ENCODE measurements at places on chromosomes 1 and 21.

- DNase-seq, result no peak
Observed at GRCh38 chr1:192983349-192983980, 75.7 kb downstream of the UCHL5 start.

- DNase-seq, result no peak
Observed at GRCh38 chr1:217140041-217140901, 417.0 kb upstream of the ESRRG start.

- DNase-seq, result no peak
Observed at GRCh38 chr1:193974286-193974798, 787.9 kb upstream of the B3GALT2 start.

GRCh38 chr1:116667078-116667574 lies 407 bp downstream of the IGSF3 start:
- DNase-seq, result no peak

DNA sequence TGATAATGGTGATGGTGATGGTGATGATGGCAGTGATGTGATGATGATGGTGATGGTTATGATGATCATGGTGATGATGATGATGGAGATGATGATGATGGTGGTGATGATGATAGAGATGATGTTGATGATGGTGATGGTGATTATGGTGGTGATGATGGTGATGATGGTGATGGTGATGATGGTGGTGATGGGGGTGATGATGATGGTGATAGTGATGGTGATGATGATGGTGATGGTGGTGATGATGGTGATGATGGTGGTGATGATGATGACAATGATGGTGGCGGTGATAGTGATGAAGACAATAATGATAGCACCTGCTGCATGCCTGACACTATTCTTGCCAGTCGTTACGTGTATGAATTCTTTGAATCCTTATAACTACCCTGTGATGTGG lies 317.9 kb upstream of the AJAP1 start:
- no peak for DNase-seq

DNA sequence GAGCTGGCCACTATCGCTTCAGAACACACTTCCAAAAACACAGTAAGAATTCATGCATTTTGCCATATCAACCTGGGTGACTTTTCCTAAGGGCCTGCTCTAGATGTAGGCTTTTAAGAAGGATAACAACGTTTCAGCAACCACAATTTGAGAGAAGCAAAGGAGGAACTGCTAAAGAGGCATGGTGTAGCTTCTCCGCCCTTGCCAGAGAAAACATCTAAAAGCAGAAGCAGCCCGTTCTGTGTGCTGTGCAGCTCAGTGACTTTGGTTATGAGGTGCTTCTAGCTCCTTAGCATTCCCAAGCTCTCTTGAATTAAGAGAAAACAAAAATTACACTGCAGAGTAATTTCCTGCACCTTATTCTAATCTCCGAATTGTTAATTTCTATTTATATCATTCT lies 2.7 kb downstream of the PER3 start:
- no peak for DNase-seq

All from DMS 273 treated with DMSO at 0.1 percent for 48 hours (cell line).